T-helper 2 cell treated with Interferon-gamma antibody and Interleukin-4, amounts not matched to agents 5 μg/mL and 100 μg/mL, for 36 hours (primary cell): ENCODE measurements at places on chromosomes 2 and 18.

DNA sequence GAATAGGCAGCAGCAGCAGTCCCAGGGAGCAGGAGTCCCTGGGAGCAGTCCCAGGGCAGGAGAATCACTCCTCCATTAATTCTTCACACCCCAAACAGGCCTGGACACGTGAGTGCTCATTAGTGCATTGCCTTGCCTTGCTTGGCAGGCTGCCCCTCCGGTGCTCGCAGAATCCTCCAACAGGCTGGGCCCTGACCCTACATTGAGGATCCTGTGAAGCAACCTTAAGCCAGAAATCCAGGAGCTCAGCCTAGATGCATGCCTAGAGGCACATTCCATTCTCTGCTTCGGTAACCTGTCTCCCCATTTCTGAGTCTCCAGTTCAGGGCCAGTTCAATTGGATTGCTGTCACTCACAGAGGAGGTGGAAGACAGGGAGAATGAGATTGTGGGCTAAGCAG, 97.4 kb upstream of the LRATD1 start:
- no peak for DNase-seq

DNA sequence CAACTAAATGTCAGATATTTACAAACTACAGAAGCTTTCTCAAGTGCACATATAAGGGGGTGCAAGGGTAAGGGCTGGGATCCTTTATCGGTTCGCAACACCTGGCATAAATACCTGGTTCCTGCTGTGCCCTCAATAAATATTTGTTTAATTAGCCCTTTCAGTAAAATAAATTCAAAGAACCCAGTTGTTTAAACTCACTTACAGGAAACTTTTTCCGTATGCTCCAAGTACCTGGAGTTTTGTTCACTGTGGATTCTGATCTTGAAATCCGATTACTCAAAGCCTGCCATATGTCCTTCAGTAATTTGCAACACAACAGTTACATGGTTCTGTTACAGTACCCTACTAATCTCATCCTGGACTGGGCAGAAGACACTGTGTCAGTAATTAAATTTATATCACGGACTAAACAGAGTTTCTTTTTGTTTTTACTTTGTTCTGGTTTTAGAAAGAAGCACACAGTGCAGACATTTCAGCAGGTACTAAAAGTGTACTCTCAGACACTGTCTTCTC, 36.9 kb downstream of the TBC1D8 start:
- DNase-seq: no peak

DNA sequence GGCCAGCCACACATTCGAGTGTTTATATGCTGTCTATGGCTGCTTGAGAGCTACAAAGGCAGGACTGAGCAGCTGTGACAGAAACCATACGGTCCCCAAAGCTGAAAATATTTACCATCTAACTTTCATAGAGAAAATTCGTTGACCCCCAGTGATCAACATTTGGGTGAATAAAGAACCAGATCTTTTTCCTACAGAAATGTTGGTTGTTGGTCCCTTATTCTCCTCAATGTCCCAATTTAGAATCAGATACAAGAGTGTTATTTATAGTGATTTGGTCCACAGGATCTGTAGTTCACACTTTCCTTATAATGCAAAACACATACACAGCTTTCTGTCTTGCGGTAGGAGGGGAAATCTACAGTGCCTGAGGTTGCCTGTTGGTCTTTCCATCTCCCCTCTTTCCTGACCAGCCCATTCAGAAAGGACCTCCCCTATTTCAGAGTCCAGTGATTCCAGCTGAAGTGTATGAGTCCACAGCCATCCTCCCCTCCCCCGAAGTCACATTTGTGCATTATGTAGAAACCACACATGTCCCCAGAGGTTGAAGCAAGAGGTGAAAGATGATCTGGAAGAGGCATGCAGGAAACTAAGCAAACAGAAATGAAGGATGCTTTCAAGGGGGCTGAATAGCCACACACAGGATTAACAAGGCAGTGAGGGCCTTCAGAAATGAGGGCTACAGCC, 61.9 kb downstream of the SPRED2 start:
- DNase-seq: no peak

- DNase-seq: no peak
Measured at GRCh38 chr2:28375742-28376631, 16.7 kb upstream of the FOSL2 start.

DNA sequence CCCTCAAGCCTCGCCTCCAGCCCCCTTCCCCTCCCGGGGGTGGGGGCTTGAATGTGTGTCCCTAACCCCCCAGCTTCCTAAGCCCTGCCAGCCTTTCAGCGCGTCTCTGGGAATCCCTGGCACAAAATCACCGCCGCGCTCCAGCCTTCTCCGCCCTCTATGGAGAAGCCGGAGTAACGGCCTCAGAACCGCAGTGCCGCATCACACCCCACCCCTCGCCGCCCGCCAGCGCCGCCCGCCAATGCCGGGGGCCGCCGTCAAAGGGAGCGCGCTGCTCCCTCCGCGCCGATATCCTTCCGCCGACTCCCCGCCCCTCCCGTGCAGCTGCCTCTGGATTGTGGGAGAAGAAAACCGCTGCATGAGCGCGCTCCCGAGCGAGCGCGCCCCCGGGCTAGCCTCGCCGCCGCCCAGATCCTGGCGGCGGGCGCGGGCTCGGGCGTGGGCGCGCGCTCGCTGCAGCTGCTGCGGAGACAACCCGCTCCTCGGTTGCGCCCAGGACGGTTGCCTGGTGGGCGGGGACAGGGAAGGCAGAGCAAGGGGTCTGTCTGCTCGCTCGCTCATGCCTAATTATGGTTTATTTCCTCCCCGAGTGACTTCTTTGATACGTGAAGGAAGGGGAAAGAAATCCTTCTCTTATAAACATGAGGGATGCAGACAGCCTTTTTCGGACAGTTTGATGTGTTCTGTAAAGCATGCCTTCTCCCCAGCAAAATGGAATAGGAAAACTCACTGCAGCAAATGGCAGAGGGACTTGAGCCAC, at the start of gene CCDC88A:
Gene CCDC88A, minus strand, starts transcription at position 178 of the 760 bp plus-strand sequence. CDS start 777 bp downstream, outside the sequence.
- DNase-seq: peak; percentile 90

GRCh38 chr2:130768191-130768855, 13.0 kb downstream of the AMER3 start:
- no peak for DNase-seq

GRCh38 chr2:132473174-132473883, 56.7 kb downstream of the GPR39 start:
- no peak for DNase-seq

DNA sequence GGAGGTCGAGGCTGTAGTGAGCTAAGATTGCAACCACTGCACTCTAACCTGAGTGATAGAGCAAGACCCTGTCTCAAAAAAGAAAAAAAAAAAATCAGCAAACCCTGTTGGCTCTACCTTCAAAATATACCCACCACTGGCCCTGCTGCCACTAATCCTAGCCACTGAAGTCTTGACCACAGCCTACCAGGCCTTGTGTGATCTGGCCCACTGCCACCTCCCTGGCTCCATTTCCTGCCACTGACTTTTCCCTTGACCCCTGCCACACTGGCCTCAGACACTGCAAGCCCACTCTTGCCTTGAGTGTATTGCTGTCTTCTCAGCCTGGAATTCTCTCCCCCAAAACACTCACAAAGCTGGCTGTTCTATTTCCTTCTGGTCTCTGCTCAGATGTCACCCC, 33.7 kb downstream of the SH2D6 start:
- no peak for DNase-seq

DNA sequence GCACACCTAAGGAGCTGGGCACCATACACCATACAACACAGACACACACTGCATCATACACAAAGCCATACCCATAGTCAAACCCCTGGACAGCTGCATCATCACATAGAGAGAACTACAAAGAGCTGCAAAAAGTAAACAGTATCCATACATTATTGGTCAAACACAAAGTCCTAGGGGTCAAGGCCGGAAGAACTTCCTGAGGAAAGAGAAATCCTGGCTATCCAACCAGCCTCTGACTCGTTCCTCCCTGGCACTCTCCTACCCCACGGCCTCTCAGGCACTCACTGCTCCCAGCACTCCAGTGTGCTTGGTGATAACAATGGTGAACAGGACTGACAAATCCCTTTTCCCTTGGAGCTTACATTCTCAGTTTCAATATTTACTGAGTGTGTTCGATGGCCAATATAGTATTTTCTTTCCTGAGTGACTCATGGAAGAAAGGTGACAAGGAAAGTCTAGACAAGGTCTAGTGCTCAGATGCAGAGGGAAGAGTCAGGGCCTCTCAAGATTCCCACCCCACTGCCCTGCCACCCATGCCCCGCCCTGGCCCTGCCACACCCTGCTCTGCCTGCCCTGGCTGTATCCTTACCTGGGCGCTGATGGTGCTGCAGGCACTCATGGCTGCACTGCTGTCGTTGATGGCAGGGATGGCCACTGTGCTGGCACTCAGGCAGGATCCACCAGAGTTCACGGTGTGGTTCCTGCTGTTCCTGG, 3.4 kb downstream of the CFAP65 start:
- no peak for DNase-seq

DNA sequence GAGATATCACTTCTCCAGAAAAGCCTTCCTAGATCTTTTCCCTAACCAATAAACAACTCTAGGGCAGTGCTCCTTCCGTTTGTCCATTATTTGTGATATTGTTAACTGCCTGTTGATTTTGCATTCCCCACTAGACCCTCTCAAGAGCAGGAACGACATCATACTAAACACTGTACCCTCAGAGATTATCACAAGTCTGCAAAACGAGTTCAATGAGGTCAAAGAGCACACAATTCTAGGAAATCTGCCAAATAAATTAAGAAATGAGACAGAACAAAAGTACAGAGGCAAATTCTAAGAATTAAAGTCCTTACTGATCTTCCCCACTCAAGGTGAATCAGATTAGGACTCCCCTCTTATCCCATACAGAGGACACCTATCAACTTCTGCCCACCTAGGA, 7.6 kb downstream of the RTTN start:
- no peak for DNase-seq

GRCh38 chr2:20062615-20063545, 11.5 kb upstream of the LAPTM4A start:
- no peak for DNase-seq

- no peak for DNase-seq
Measured at GRCh38 chr2:8676191-8676920, 5.5 kb upstream of the ID2 start.

DNA sequence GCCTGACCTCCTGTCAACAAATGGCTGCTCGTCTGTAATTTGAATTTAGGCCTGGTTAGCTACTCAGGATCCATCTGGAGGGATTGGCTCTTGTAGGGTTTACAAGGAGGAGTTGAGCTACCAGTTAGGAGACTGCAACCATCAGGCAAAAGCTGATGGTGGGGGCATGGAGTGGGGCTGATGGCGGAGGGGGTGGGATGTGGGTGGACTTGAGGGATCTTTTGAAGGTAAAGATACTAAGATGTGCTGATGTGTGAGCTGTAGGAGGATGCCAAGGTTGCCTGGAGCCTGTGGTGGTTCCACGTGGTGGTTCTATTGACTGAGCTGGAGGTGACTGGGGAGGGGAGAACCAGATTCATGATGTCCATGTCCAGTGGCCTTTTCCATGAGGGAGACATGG, 240.7 kb downstream of the LPIN1 start:
- DNase-seq: no peak

- DNase-seq: no peak
Measured at GRCh38 chr2:124178719-124179118, 153.6 kb downstream of the CNTNAP5 start.

GRCh38 chr2:8602809-8603208, 79.0 kb upstream of the ID2 start:
- DNase-seq: no peak

DNA sequence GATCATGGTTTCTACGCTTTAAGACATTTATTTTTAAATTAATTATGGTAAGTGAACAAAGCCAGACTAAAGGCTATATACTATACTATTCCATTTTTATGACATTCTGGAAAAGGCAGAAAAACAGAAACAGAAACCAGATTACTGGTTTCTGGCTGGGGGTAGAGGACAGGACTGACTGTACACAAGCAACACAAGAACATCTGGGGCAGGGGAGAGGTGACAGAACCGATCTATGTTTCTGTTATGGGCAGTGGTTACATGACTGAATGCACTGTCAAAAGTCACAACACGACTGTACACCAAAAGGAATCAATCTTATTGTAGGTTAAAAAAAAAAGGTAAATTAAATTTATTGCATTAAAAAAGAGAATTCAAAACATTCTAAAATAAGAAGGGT, 64.7 kb downstream of the PTPN2 start:
- DNase-seq: no peak

DNA sequence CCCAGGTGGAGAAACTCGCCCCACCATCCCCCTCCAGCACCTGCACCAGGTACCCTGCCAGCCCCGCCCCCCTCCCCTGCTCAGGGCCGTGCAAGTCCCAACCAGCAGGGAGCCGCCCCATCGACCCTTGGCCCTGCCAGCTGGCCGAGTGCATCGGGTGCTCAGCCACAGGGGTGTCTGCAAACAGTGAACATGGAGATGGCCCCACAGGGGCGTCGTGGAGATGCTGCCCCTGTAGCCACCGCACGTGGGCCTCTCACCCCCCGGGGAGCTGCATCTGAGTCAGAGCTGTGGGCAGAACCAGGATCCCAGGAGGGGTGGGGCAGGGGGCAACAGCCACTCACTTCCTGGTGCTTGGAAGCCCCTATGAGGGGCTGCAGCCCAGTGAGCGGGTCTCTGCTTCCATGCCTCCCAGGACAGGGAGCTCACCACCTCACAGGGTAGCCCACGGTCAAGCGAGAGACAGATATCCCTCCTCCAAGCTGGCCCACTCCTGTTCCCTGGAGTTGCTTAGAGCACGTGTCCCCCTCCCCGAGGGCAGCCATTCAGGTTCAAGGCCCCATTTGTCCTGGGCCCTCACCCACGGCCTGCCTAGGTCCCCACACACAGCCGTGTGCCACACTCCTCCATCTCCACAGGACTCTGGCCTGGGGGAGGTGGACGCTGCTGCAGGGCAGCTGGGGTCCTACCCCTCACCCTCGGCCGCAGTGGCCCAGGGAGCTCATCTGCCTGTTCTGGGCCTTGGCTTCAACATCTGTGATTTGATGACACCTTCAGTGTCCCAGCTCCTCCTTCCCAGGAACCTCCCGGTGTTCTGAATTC, 1.1 kb upstream of the MAB21L4 start:
- no peak for DNase-seq

GRCh38 chr2:27717070-27717795, 53.5 kb downstream of the SLC4A1AP start:
- DNase-seq: no peak

GRCh38 chr2:19746611-19747309, 155.0 kb downstream of the TTC32 start:
- no peak for DNase-seq

GRCh38 chr18:72208920-72209676, 335.0 kb downstream of the CBLN2 start:
- no peak for DNase-seq

- no peak for DNase-seq
Measured at GRCh38 chr2:152100961-152101360, 2.1 kb upstream of the CACNB4 start.

DNA sequence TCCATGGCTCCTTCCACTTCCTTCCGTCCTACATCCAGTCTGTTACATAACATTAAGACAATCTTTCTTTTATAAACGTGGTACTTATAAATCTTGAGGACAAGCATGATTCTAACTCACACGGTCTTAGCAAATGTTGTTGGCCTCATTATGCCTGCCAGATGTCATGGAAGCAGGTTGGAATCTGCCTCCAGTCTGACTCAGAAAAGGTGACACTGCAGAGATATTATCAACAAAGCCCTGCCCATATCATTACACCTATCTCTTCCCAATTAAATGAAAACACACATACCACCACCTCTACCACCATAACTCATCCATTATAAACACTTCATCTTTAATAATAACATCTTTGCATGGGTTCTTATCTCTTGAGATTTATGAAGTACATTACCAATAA, 334.7 kb upstream of the CHAC2 start:
- DNase-seq: no peak

- DNase-seq: no peak
Measured at GRCh38 chr18:57737400-57738060, 65.6 kb downstream of the ATP8B1 start.
